ENCODE measurements at places on chromosomes 4 and X. TPM values are rescaled to one million over a fixed set of nuclear protein-coding genes. Genes with fewer than 3 reads are reported as not detected.

GRCh38 chrX:30653415-30654131 is at the start of gene GK:
TSS of gene GK (plus strand) at chrX:30653423. CDS start at chrX:30653538, 115 bp downstream.
- no peak for DNase-seq

- no peak for DNase-seq
Observed at GRCh38 chr4:101153653-101154052, 193.7 kb downstream of the PPP3CA start.

DNA sequence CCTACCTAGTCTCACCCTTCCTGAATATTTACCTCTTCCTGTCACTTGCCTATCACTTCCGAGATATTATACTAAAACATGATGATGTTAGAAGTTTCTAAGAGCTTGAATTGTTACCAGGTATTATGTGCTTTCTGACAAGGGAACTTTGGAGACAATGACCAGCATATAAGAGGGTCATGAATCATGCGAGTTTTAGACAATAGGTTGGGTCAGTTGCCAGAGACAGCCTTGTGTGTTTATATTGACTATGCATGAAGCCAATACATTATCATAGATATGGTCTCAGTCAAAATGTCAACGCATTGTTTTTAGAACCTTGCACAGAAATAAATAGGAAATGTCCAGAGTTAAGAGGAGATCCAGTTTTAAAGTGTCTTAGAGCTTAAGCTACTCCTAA is 116.8 kb downstream of the KLHL4 start:
- no peak for DNase-seq

DNA sequence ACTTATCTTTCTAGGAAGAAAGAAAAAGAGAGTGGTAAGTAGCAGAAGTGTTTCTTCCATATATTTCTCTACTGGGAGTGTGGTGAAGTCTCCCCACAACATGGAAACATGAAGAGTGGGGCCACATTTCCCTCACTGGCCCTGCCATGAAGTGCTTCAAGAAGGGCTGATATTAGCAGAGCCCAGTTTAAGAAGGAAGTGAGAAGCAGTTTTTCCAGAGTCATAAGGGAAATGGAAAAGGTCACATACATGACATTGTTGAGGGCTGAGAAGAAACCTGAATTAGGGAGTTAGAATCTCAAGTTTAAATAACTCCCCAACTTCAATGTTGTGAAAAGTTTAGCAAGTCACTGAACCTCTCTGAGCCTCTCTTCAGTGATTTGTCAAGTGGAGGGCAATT is 171.9 kb upstream of the RBPJ start:
- no peak for DNase-seq

GRCh38 chrX:31279359-31279758 is 207.5 kb upstream of the FTHL17 start:
- no peak for DNase-seq

DNA sequence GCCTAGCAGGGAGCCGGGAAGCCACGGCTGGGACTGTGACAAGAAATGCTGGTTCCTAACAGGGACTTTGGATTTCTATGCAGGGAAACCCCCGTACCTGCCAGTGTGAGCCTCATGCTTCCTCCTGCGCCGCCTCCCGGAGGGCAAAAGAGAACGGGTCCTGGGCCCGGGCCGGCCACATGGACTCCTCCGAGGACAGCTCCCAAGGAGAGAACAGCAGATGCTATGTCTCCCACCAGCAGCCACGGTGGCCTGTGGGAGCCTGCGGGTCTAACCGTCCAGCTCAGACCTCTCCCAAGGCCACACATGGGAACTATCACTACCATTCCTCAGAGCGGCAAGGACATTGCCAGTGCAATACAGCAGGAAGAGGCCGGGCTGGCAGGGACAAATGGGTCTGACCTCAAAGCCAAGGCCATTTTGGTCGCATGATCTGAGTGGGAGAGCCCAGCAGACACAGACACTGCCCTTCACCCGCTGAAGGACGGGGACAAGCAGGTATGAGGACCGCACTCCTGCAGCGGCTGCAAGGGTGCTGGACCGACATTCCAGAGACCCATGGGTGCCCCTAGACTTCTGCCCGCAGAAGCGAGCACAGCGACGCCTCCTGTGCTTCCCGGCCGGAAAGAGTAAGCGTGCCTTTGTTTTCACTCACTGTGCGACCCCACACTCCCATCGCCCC is 4.5 kb upstream of the C4orf50 start:
- DNase-seq, result no peak

DNA sequence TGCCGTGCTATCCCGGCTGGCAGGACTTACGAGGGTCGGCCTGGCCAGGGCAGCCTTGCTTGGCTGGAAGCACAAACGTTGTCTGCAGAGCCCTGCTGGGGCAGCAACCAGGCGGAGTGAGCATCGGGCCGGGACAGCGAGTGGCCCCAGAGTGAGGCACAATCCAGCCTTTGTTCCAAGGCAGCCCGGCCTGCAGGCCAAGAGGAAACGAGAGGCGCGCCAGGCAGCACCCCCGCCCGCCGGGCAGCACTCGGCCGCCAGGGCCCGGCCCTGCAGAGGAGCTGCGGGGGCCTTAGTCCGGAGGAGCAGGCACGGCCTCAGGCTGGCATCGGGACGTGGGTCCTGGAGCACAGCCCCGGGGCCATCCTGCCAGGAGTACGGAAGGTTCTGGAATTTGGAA is 24.1 kb downstream of the FGFRL1 start:
- DNase-seq, result no peak

DNA sequence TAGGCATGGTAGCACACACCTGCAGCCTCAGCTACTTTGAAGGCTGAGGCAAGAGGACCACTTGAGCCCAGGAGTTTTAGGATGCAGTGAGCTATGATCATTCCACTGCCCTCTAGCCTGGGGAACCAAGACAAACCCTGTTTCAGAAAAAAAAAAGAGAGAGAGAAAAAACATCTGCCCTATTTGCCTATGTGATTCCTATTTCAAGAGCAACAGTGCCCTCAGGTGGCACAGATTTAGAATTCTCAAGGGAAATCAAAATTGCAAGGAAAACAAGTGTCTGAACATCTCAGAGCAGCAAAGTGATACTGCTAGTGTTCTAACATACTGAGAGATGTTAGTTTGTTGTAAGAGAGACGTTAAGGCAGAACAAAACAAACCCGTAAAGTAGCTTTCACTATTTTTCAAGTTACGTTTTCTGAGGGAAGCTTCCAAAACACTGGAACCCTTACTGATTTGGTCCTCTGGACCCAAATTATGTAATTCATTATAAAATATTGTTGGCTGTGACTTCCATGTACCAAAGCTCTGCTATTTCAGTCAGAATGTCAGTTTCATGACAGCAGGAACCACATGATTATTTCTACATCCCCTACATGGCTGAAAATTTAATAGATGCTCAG is 7.9 kb downstream of the BDH2 start:
- no peak for DNase-seq

DNA sequence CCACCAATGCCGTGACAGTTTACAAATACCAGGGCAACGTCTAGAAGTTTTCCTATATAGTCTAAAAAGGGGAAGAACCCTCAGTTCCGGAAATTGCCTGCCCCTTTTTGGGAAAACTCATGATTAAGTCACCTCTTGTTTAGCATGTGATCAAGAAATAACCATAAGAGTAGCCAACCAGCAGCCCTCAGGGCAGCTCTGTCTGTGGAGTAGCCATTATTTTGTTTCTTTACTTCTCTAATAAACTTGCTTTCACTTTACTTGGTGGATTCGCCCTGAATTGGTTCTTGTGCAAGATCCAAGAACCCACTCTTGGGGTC is 20.0 kb upstream of the HOPX start:
- DNase-seq, result no peak

- DNase-seq, result no peak
Observed at GRCh38 chr4:8284391-8284790, 14.8 kb downstream of the HTRA3 start.

DNA sequence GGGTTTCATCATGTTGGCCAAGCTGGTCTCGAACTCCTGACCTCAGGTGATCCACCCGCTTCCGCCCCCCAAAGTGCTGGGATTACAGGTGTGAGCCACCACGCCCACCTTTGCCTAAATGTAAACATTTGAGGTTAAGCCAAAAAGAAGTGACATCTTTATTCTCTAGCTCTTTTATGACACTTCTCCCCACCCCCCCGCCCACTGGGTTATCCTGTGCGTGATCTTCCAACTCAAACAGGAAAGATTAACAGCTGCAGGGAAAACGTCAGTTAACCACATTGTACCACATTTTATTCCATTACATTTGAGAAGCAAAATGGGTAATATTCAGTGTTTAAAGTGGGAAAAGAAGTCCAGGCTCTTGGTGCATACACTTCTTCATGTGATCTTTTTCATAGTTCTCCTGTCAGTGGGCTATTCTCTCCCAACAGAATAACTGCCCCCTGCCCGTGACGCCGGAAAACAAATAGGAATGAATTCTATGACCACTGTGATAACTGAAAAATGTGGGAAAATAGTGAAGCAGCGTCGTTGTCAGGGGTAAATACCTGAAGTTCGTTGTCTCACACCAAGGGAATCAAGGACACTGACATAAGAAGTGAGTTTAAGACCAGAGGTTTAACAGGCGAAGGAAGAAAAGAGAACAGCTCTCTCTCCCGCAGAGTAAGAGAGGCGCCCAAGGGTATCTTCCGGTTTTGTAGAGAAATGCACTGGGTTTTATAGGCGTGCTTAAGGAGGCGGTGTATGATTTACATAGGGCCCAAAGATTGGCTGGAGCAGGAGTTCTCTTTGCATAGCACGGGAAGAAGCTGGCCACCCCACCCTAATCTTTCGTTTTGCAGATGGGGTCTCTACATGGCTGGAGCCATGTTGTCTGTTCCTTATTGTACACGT is 9.7 kb upstream of the SRD5A3 start:
- DNase-seq, result no peak

GRCh38 chrX:49876750-49877149 is 2.5 kb upstream of the USP27X start:
- no peak for DNase-seq

DNA sequence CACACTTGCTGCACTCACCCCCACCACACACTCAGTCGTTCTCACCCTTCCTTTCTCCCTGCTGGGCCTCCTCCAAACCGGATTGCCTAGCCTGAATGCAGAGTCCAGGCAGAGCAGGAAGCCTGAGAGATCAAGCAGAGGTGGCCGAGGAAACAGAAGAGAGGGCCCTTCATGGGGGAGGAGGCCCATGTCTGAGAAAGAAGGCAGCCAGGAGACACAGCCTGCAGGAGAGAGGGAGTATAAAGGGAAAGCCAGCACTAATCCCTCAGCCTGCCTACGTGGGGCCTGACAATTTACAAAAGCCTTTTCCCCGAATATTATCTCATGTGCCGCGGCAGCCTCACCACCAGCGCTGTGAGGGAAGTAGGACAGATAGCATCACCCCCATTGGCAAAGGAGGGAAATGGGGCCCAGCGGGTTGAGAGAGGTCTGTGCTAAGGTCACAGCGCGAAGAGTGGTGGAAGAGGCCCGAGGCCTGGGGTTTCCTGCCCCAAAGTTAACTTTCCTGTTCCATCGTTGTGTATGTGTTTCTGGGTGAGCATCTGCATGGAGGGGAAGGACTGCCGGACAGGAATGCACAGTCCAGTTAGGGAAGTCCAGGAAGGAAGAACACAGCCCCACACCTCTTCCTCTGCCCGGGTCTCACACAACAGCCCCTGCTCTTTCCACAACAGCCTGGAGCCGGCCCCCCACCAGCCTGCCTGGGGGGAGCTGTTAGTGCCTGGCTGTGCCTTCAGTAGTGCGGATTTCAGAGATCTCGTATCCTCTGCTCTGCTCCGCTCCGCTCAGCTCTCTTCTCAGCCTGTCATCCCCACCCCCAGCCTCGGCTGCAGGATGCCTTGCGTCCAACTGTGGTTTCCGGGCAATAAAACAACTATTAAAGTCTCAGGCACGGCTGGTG is 50.9 kb upstream of the BCOR start:
- no peak for DNase-seq

DNA sequence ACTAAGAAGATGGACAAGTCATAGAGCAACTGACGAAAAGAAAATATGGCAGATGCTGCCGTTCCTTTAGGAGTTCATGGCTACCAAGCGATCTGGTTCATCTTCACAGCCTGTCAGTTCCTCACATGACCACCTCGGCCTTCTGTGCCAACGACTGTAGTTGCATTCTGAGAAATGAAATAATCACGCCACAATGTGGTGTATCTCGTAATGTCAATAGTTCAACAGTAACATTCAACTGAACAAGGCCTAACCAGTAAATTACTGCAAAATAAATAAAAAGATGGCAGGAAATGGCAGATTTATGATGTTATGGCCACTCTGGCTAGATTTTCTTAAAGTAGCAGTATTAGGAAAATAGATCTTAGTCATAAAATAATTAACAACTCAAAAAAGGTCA is 4.4 kb downstream of the GPRIN3 start:
- no peak for DNase-seq

DNA sequence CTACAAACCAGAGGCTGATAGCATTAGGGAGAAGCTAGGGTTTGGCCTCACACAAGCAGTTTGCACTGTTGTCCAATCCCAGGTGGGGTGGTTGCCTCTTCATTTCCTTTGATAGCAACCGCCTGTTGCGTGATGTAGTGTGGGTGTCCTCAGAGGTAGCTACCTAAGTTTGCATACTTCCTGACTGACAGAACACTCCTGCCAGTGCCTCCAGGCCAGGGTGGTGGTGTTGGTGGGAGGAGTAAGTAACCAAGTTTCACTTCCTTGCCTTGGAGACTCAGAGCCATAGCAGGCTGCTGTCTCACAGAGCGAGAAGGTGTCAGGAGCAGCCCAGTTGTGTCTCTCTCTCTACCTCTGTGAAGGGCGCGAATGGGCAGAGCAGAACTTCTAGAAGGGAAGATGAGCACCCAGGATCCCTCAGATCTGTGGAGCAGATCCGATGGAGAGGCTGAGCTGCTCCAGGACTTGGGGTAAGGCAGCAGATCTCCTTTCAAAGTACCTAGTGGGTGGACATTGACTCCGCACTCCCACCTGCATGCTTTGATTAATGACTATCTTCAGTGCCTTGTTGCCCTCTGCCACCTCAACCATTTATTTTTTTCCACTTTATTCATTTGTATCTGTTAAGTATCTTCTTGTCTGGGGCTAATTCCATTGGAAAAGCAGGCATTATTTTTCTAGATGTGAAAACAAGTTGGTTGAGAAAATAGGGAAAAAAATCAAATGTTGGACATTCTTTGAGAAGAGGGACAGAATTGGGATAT is at the start of gene DAPP1:
TSS of gene DAPP1 (plus strand) at position 283 of the 764 bp plus-strand sequence. CDS start at position 370, 87 bp downstream.
- no peak for DNase-seq

- no peak for DNase-seq
Observed at GRCh38 chr4:120683897-120684540, 238.5 kb downstream of the PRDM5 start.

- DNase-seq, result no peak
Observed at GRCh38 chr4:81629366-81629765, 157.7 kb upstream of the RASGEF1B start.

- DNase-seq, result no peak
Observed at GRCh38 chr4:156594624-156595023, 377.0 kb downstream of the PDGFC start.

Gene ARAF
- total RNA-seq, result 31.2 TPM

Gene OPN1LW
- total RNA-seq, result not detected

Gene ASMT
- total RNA-seq, result not detected

Gene CXCL13
- 0.79 TPM for total RNA-seq

Gene CAPN6
- total RNA-seq, result 0.47 TPM

Gene XAGE1A
- total RNA-seq, result not detected

Gene RBMXL3
- not detected for total RNA-seq

Gene FAM47A
- not detected for total RNA-seq

Gene LDB2
- total RNA-seq, result 53.0 TPM

Gene NBDY
- total RNA-seq, result 11.0 TPM

Gene MFAP3L
- 12.6 TPM for total RNA-seq

Gene COQ2
- total RNA-seq, result 9.0 TPM

Gene TSPAN6
- 55.5 TPM for total RNA-seq

Gene ASB12
- not detected for total RNA-seq

Gene PPP1R2C
- not detected for total RNA-seq

Gene CTAG1A
- total RNA-seq, result not detected

Gene KIT
- 6.0 TPM for total RNA-seq

Gene FMR1NB
- total RNA-seq, result not detected
